AG08396 (cell line): ENCODE measurements at places on chromosomes 4 and X.
A peak's percentile ranks its signal among the peaks of the same experiment; 100 is the strongest.

DNA sequence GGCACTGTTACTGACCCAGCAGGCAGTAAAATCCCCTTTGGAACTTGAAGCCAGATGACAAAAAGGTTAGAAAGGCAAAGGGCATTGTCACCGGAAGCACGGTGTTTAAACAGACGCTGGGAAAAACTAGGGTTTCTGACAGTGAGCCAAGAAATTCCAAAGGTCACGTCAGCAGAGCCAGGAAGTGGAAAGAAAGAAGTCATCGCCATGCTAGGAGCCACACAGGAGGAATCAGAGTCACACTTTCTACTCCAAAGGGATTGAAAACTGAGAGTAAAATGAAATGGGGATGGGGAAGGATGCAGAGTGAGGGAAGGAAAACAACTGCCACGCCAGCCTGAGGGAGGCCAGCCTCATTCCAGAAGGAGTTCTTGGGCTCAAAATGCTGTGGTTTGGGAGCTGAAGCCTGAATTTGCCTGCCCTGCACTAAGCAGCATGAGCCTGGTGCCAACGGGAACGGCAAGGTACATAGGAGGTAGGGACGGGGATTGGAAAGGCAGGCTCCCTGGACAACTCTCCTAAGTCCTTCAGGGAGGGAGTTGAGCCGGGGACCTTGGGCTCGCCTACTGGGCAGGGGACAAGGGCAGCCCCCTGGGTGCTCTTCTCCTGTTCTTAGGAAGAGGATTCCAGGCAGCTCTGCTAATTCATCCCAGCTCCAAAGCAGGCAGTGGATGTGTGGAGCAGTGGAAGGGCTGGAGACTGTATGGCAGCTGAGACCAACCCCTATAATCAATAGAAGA, 66.8 kb downstream of the SOWAHB start:
- peak; percentile 65 for DNase-seq

GRCh38 chrX:132837126-132837525, 121.3 kb downstream of the HS6ST2 start:
- DNase-seq: no peak

DNA sequence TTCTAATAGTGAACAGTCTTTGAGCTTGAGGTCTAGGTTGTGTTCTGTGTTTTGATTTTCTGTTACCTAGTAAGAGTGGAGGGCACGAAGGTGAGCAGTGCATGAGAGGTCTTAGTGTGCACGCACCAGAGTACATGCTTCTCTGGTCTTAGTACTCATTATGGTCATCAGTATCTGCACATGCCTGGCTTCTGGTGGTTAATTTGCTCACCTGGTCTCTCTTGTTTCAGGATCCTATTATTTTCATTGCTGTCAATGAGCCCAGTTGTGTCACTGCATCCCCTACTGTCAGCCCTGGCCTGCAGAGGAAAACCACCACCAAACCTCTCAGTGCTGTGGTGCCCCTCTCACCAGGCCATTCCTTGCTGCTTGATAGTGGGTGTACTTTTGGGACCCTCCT, 54.8 kb downstream of the NSUN7 start:
- DNase-seq: no peak

DNA sequence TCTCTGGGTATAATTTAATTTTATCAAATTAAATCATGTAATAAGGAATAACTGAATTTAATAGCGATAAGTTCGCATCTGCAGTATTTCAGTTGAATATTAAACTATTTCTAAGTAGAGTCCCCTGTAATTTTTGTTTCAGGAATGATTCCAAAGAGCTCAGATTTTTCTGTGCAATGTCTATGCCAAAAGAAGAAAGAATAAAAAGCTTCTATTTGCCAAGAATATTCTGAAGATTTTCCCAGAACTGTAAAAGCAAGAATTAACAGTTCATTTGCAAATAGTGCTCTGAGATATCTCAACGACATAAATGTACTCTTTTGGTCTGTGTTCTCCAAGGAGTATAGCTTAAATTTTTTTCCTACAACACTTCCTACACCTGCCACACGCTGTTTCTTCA, 1242.8 kb upstream of the DIAPH2 start:
- no peak for DNase-seq

DNA sequence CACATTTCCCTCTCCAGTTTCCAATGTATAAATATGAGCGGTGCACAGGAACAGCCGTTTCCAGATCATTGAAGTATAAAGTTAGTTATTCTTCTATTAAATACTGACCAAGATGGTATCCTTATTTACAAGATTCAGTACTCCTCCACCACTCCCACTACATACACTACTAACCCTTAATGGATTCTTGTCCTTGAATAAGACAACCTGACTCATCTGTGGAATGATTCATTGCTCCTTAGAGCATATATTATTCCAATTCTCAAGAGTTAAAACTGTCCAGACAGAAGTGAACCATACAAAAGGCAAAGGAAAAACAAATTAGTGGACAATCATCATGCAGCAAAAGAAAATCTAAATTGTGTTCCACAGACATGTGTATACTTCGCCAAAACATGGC, 373.3 kb downstream of the IDS start:
- DNase-seq: no peak

DNA sequence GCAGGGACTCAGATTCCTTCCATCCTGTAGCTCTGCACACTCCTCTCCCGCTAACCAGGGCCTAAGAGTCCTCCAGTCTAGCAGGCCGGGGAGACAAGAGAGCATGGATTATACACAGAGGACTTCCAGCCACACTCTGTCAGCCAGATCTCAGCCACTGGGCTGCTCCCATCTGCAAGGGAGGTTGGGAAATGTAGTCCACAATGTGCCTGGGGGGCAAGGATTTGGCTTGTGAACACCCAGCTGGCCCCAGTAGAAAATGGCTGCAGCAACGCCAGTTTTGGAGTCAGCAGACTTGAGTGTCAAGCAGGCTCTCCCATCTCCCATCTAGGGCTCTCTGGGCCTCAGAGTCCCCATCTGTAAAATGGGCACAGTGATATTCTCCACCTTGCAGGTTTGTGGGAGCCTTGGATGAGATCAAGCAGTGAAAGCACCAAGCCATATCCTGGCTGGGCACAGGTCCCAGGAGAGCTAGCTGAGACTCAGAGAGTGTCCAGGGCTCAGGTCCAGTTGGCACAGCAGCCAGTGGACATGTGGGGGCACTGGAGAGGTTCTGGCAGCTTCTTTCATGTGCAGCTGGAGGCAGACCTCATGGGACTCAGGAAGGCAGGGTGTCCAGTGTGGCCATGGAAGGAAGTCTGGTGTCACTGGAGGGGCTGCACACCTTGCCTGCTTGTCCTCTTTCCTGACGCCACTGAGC, 14.6 kb downstream of the PSAPL1 start:
- no peak for DNase-seq

DNA sequence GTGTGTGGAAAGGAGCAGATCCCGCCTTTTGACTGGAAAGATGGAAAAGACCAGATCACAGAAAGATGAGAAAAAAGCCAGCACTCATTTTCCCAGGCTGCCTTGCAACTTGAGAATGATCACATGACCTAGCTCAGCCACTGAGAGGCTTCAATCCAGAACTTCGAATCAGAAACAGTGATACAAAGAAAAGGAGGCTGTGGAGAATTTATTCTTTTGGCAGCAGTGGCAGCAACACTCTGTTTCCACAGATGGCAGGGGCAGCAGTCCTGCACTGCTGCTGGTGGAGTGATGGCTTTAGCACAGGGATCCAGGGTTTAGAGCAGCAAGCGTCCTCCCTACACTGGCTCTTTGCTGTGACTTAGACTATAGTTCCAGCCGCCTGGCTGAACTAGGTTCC, 77.8 kb upstream of the SH3RF1 start:
- no peak for DNase-seq
